Left cardiac atrium (tissue), 4 donors: ENCODE measurements at places on chromosomes 2 and 18.

GRCh38 chr2:233140077-233140585, 80.0 kb downstream of the INPP5D start:
- no peak for DNase-seq

GRCh38 chr2:156672556-156673332, 236.6 kb downstream of the GPD2 start:
- no peak for DNase-seq

GRCh38 chr2:119155633-119156032, 2.9 kb downstream of the C1QL2 start:
- no peak for DNase-seq

- DNase-seq = no peak
Observed at GRCh38 chr18:33239298-33239697, 201.2 kb downstream of the CCDC178 start.

DNA sequence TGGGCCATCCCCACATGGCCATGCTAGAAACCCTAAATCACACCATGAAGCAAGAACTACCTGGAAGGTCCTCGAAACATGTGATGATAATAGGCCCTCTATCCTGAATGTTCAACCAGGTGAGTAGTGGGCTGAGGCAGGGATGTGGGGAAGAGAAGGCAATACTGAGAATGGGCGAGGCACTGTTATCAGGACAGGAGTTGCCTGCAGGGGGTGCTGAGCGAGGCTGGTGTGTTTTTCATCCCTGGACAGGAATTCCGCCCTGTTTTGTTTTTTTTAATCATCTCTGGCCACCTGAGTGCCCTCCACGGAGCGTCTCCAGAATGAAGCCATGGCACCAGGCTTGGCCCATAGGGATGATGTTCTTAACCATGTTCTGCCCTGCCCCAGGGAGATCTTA, 103.0 kb upstream of the SOX11 start:
- DNase-seq = no peak

DNA sequence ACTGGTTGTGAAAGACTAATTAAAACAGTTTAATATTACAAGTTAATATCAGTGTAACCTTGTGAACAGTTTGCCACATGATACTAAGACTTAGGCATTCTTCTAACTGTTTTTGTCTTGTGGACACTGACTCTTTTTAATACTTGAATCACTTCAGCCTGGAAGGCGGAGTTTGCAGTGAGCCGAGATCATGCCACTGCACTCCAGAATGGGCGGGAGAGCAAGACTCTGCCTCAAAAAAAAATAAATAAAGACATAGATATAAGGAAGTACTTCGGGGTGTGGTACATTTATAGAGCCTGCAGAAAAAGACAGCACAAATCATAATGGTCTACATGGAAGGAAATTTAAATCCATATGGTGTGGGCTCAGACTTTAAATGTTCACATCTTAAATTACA, 300.4 kb upstream of the NETO1 start:
- no peak for DNase-seq

- no peak for DNase-seq
Observed at GRCh38 chr2:98335271-98335670, 11.0 kb upstream of the CNGA3 start.

GRCh38 chr2:241854342-241855244, 4.1 kb downstream of the PDCD1 start:
- DNase-seq = peak; percentile 52

GRCh38 chr2:143955401-143956065, 564.4 kb downstream of the ZEB2 start:
- no peak for DNase-seq

DNA sequence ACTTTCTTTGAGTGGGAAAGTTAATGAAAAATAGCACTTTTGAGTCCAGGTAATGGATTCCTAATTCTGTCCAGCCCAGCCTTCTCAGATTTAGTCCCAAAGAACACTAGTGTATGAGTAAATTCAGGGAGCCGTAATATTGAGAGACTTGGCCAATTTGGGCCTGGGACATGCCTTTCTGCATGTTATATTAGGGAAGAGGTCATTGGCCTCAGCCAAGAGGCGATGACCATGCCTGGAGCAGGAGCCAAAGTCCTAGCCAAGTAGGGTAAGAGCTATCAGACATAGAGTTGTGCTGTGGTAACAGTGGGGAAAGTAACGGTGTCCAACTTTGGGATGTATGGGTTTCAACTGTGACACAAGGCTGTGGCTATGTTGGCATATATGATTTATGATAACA, 336.5 kb upstream of the ZNF804A start:
- DNase-seq = no peak

- no peak for DNase-seq
Observed at GRCh38 chr2:96146881-96147592, 1.8 kb upstream of the DUSP2 start.

DNA sequence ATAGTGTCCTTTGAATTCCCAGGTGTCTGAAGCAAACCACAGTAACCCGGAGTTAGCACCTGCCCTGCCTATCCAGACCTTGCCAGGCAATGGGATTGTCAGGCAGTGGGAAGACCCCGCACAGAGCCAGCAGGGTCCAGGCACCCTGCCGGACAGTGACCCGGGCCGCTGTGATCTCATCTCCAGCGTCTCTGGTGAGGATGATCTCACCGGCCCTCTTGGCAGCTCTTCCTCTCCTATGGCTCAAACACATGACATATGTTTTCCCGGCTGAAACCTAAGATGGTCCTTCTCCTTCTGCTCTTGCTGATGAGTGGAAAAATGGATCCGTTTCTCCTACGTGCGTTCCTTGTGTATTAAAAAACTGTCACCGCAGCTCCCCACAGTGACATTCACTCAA, 75.1 kb downstream of the ACOXL start:
- DNase-seq = peak; percentile 31

DNA sequence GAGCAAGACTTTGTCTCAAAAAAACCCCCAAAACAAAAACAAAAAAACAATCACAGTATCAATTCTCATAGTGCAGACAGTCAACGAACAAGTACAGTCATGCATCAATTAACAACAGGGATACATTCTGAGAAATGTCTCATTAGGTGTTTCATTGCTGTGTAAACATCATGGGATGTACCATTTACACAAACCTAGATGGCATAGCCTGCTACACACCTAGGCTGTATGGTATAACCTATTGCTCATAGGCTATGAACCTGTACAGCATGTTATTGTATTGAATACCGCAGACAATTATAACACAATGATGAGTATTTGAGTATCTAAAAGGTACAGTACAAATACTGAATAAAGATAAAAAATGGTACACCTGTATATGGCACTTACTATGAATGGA, 67.8 kb upstream of the LMAN1 start:
- DNase-seq = no peak

DNA sequence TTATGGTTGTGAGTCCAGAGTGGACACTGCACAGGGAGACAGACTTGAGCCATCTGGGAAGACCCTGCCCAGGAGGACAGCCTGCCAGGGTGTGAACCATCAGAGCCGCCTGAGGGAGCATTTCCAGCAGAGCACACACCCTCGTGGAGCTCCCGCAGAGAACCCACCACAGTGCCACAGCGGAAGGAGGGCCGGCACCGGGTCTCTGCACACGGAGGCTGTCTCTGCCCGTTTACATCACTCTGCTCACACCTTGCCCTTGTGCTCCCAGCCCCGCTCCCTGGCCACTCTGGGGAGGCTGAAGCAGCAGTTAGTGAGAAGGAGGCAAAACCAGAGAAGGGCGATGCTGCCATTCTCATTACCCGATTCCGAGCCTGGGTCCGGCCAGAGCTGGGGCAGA, 161.9 kb downstream of the KLHL29 start:
- DNase-seq = no peak

DNA sequence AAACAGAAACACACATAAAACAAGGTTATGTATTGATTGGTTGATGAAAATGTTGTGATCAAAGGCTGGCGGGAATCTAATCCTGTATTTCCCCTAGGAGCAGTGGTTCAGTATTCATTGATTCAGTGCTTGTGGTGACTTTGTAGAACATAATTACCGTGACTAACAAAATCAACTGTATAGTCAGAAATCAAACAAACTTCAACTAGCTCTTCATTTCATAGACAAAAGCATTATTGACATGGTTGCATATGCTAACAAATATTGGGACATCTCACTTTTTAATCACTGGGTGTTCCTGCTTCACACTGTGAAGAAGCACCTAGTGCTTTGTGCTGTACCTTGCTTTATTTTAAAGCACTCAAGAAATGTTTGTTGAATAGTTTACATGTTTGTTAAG, 41.4 kb downstream of the USP14 start:
- DNase-seq = no peak

- no peak for DNase-seq
Observed at GRCh38 chr2:171411791-171412483, 21.9 kb downstream of the METTL8 start.

DNA sequence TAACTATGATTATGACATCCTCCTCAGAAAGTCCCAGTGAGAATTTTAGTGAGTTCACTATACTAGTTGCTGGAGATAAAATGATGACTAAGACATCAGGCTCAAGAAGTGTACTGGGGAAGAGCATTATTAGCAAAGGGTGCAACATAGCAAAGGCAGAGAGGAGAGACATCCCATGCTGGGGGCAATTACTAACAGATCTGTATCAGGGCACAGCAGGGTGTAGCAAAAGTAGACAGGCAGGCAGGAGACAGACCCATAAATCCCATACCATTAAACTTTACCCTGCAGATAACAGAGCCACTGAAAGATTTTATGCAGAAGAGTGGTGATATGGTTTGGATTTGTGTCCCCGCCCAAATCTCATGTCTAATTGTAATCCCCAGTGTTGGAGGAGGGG, 161.7 kb downstream of the SP3 start:
- no peak for DNase-seq

GRCh38 chr2:232075859-232076258, 114.3 kb downstream of the DIS3L2 start:
- DNase-seq = no peak

GRCh38 chr2:220899492-220899891, 672.6 kb downstream of the EPHA4 start:
- no peak for DNase-seq

- DNase-seq = no peak
Observed at GRCh38 chr18:27428120-27428519, 243.0 kb upstream of the CHST9 start.

DNA sequence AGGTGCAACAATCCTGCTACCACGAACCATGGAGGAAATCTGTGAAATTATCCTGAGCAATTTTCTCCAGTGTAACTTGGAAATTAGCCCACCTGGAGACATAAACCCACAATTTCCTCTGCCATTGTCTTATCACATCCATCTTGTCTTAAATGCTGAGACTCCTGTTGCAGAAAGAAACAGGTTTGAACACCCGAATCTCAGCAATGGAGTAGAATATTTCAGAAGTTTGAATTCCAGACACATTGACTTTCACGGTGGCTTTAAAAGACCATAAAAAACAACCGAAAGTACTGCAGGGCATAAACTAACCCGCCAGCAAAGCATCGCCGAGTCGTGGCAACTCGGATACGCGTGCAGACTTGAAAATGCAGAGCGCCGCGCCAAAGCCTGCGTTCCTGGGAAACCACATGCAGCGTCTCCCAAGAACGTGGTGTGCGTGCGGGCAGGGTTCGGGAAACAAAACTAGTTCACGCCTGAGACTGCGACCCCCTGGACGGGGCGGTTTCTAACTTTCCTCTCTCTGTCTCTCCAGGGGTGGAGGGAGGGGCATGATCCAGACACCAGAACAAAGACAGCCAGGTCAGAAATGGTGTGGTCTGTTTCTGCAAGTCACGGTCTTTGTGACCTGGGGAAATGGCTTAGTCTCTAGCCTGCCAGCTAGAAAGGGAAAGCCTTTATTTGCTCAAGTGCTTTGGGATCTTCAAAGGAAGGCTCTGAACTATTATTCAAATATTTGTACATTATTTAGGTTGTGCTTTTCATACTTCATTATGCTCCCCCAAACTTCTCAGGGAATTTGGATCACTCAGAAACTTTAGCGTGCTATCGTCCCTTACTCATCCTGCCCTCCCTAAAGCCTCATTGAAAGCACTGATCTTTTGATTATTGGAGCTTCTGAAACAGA, 26.9 kb upstream of the KCTD1 start:
- peak; percentile 57 for DNase-seq

DNA sequence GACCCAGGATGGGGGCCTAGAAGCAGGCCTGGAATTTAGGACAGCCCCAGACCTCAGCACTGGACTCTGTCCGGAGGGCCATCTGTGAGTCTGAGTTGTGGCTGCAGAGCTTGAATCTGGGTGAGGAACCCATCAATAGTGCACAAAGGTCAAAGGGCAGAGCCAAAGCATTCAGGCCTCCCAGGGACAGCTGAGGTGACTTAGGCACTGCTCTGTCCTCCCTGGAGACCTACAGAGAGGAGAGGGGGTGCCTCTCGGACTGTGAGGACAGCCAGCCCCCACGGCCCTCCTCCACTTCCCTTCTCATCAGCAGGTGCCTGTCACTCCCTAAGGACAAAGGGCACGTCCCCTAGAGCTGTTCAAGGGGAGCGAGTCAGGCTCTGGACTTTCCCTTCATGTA, 25.1 kb upstream of the PRLH start:
- no peak for DNase-seq

DNA sequence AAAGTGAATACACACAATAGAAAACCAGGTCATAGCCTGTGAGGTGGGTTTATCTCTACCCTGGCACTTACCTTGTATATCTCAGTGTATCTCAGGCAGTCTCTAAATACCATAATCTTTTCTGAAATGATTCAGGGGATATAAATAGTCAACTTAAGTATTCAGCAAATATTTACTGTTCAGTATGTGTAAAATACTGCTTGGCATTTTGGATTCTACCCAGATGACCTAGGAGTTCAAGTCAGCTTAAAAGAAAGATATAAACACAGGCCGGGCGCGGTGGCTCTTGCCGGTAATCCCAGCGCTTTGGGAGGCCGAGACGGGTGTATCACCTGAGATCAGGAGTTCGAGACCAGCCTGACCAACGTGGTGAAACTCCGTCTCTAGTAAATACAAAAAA, 23.8 kb downstream of the GRHL1 start:
- no peak for DNase-seq

DNA sequence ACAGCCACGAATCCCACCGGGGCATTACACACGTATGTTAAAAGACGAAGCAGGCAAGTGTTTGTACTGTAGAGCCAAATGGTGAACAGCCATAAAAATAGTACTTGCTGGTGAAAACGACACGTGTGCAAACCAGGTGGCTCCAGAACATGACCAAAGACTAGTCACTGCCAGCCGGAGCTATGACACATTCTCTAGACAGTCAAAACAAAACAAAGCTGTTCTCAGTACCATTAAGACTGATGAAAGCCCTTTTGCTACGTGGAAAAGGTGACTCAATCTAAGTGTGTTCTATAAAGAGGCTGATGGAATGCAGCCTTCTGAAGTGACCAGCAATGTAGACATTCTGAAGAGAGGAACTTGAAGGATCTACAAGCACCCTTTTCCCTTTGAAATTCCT, 367.7 kb upstream of the NETO1 start:
- no peak for DNase-seq
